ENCODE measurements at places on chromosomes 16 and 17.

DNA sequence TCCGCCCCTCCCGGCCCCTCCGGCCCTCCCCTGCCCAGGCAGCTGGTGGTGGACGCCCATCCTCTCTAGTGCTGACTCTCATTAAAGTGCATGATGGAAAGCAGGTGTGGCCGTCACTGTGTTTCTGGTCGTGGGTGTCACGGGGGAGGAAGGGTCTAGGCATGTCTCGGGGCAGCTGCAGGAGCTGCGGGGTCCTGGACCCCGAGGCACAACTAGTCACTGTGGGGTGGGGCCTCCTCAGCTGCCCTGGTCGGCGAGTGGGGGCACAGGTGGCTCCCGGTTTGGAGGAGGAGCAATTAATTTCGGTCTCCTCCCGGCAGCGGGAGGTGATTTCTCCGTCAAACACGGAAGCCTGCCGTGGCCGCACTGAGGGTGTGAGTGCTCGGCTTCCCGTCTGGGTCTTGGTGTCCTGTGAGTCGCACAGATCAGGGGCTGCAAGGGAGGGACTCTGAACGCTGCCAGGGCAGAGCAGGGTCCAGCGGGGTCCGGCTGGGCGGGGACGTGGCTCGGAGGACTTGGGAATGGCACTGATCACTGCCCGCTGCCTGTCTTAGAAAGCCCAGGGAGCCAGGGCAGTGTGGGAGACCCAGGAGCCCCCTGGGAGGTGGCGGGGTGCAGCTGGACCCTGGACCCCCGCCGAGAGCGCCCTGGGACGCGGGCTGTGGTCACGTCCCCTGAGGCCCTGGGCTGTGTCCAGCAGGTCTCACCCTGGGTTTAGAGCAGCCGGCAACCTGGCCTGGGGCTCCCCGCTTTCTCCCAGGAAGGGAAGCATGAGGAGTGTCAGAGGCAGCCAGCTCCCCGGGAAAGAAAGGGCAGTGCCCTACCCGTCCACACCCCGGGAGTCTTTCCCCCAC lies 3.3 kb downstream of the TPSD1 start:
- no peak for DNase-seq

- DNase-seq, result no peak
Measured at GRCh38 chr16:51062039-51062438, 89.0 kb downstream of the SALL1 start.

GRCh38 chr17:43428524-43428923 lies 29.7 kb downstream of the ARL4D start:
- DNase-seq, result no peak

DNA sequence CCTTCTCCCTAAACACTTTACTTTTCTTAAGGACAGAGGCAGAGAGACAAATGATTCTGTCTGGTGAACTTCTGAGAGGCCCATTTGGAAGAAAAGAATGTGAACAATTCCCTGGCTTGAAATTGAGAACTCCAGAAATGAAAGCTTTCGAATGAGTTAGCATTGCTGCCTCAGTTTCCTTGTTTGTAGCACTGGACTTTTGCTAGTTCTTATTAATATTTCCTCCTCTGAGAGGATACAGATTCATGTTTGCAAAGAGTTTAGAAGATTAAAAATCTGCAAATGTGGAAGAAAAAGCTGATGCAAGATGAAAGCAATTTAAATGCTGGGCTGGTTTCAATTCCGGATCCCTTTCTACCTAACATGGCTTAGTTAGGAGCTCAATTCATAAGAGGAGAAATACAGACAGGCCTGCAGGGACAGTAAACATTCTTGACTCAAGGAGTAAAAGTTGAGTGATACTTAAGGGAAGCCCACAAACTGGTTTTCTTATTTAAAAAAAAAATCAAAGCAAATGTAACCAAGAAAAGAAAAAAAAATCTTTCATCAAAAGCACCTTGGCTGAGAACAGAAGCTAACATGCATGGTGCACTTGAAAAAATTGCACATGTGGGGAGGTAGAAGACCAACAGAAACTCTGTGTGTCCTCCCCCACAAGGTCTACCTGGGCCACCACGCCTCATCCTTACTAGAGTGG lies 27.1 kb downstream of the HNF1B start:
- DNase-seq, result no peak

DNA sequence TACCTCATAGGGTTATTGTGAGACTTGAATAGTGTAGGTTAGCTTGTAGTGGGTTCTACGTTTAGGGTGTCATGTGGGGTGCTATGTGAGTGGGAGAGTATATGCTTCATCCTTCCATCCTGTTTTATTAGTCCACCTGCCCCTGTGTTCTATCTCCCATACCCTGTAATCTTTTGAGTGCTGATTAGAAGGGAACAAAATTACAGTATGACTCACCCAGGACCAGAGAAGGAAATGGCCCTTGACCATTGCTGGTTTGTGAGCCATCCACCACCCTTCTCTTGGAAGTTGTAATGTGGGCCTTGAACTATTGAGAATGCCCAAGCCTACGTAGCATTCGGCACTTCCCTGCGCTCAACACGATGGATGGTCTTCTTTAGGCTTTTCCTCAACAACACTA lies 17.1 kb downstream of the SAP30BP start:
- no peak for DNase-seq

GRCh38 chr17:65198653-65199382 lies 61.6 kb downstream of the RGS9 start:
- DNase-seq, result no peak
